ENCODE measurements at places on chromosomes 7 and 10.

DNA sequence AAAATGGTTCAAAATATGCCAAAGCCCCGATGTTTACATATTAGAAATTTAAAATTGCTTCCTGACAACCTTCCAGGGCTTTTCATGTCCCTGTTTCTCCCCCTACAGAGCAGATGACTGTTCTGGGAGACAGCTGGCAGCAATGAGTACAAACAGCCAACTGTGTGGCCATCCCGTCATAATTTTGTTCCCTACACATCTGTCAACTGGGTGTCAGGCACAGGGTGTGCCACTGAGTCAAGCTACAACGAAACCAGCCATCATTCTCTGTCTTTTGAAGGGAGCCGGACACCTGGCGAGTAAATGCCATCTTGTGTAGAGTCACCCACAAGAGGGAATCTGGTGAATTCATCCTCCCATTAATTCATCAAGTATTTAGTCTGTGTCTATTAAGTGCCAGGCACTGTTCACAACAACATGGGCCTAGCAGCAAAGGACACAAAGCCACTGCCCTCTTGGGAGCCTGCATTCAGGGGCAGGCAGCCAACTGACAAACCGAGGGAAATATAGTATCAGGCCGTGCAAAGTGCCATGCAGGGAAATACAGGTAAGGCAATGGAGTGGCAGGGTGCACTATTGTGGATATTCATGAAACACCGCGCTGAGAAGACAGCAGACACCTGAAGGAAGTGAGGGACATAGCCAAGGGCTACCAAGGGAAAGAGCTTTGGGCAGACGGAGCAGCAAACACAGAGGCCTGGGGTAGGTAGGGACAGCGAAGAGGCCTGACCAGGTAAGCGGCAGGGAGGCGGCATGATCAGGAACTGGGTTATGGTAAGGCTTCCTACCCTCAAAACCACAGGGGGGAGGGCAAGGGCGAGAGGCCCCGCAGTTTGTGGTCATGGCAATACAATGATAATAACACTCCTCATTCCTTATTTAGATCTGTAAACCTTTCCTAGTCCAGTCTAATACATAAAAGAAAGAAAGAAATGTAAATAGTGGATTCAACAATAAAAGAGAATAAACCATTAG, 213.6 kb downstream of the FAM107B start:
- no peak for DNase-seq

GRCh38 chr10:72906446-72906845, 12.9 kb downstream of the OIT3 start:
- DNase-seq, result no peak

DNA sequence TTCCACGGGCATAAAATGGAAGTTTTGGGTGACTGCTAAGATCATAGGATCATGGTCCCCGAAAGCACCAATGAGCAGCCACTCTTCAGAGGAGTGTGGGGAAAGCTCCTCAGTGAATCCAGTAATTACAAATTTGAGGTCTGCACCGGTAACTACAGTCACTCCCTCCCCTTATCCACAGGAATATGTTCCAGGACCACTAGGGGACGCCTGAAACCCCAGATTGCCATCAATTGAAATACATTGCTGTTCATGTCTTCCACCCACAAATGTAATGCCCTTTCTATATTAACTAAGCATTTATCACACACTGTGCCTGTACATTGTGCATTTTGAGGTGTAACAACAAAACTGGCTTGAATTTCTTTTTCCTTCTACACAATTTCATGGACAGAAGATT, 447.9 kb upstream of the PFKP start:
- DNase-seq, result no peak

GRCh38 chr10:132335189-132336063, 3.4 kb downstream of the LRRC27 start:
- DNase-seq, result no peak

All from stimulated activated CD8-positive, alpha-beta memory T cell treated with anti-CD3 and anti-CD28 coated beads, Interleukin-7, amount 100 ng/mL, for 1 hour (primary cell).